Pancreas (tissue), 10 donors: ENCODE measurements at places on chromosomes 7 and 10. TPM values are rescaled to one million over a fixed set of nuclear protein-coding genes. Genes with fewer than 3 reads are reported as not detected.

DNA sequence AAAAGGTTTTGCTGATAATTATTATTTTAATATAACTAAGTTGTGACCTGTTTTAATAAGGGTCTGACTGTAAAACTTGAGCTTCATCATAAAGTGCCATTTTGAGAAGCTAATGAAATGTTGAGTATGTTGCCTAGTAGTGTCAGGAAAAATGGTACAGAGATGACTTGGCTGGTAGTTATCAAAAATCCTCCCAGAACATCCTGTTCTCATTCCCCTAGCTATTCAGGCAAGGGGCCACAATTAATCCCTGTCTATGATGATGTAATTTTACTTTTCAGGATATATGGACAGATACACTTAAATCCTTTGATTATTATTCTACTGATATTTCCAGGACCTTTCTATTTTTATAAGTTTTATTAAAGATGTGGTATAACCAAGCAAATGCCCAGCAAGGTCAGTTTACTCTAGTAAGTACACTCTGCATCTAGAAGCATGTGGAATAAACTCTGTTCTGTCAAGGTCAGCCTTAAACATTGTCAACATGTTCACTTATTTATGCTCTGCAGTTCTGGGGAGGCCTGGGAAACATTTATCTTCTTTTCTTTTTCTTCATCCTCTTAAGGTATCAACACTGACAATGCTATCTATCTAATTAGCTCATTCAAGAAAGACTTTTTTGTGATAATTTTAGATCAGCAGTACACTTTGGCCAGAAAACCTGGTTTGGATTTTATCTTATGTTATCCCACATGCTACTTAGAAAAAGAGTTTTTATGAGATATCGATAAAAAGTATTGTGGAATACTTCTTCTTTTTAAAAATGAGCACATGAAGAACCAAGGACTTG is 32.1 kb downstream of the BTRC start:
- H3K4me3 ChIP-seq = no peak overlapping the region
- DNase-seq = no peak
- H3K27me3 ChIP-seq = no peaks in the 10 kb centered on the region
- no peaks in the 10 kb centered on the region for H3K36me3 ChIP-seq
- H3K27ac ChIP-seq = no peak overlapping the region
- H3K4me1 ChIP-seq = peaks cover 8% of the 10 kb centered on the region

GRCh38 chr7:45253368-45253767 is 95.8 kb downstream of the RAMP3 start:
- no peaks in the 10 kb centered on the region for H3K27me3 ChIP-seq
- no peak overlapping the region for H3K27ac ChIP-seq
- no peak for DNase-seq
- no peaks in the 10 kb centered on the region for H3K36me3 ChIP-seq
- H3K4me3 ChIP-seq = no peak overlapping the region

DNA sequence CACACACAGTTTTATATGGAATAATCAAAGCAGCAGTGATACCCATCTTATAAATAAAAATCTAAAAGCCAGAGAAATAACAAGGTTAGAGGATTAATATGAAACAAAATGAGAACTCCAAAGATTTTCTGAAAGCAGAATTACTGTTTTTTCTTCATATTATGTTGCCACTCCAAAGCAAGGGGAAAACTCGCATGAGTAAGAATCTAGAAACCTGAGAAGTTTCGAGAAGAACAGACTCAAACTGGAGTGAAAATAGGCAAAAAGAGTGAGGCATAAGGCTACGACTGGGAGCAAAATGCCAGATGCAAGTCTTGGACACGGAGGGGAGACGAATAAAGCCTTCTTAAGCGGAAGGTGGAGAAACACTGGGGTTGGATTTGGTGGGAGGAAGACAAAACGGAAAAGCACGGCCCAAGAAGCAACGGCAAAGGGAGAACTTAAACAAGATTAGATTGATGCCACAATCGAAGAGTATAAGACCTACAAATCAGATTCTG is 923 bp downstream of the TNPO3 start:
- DNase-seq = no peak
- H3K4me3 ChIP-seq = peak overlapping the region; percentile 55
- H3K27ac ChIP-seq = peak overlapping the region; percentile 90
- no peaks in the 10 kb centered on the region for H3K27me3 ChIP-seq

DNA sequence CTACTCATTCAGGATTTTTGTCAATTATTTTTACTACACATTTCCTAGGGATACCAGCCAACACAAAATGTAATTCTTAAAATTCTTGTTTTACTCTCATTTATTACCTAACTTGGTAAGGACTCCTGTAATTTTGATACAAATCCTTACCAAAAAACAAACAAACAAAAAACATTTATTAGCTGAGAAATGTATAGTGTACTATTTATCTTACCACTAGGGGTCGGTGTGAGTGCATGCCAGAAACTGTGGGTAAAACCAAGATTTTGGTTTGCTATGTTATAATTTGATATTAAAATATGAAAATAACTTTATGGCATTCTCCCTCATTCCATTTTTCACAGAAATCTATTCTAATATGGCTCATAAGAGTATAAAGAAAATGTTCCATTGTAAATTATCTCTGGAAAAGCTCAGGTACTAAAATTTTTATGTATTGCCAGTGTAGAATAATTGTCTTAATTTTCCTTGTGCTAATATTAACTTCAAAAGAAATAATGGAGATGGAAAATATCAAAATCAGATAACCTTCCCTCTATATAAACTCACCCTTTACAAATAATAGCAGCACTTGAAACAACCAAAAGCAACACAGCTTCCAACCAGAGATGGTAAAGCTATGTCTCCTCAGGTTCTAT is 290.8 kb upstream of the PCDH15 start:
- no peaks in the 10 kb centered on the region for H3K36me3 ChIP-seq
- H3K27me3 ChIP-seq = no peaks in the 10 kb centered on the region
- H3K4me1 ChIP-seq = no peaks in the 10 kb centered on the region
- no peak for DNase-seq
- no peak overlapping the region for H3K4me3 ChIP-seq
- no peak overlapping the region for H3K27ac ChIP-seq

- no peak overlapping the region for H3K27ac ChIP-seq
- no peaks in the 10 kb centered on the region for H3K4me1 ChIP-seq
- H3K27me3 ChIP-seq = no peaks in the 10 kb centered on the region
- no peaks in the 10 kb centered on the region for H3K36me3 ChIP-seq
- DNase-seq = no peak
Measured at GRCh38 chr10:21687266-21688008, 153.4 kb downstream of the MLLT10 start.

- no peak overlapping the region for H3K27ac ChIP-seq
- no peaks in the 10 kb centered on the region for H3K4me1 ChIP-seq
- no peaks in the 10 kb centered on the region for H3K27me3 ChIP-seq
- no peaks in the 10 kb centered on the region for H3K36me3 ChIP-seq
Measured at GRCh38 chr10:113825791-113826190, 28.1 kb downstream of the DCLRE1A start.

DNA sequence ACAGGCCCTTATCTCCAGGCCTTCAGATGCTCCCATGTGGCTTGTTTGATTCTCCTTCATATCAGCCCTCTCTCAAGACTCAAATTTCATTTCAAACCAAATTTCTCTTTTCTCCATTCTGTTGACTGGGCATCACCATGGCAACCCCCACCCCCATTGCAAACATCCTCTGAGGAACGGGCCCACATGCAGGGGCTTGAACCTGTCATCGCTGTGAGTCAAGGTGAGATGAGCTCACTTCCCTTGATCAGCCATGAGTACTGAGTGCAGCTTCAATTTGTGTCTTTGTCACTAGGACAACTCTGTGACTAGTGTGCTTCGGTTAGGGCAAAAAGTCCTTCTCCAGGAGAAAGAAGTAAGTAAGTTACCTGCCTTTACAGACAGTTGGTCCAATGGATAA is 41.9 kb downstream of the CALML3 start:
- H3K4me3 ChIP-seq = no peak overlapping the region
- no peak for DNase-seq
- H3K27me3 ChIP-seq = no peaks in the 10 kb centered on the region
- H3K36me3 ChIP-seq = no peaks in the 10 kb centered on the region
- no peak overlapping the region for H3K27ac ChIP-seq
- H3K4me1 ChIP-seq = no peaks in the 10 kb centered on the region

GRCh38 chr7:76380623-76380966 is 21.8 kb upstream of the YWHAG start:
- H3K36me3 ChIP-seq = no peaks in the 10 kb centered on the region
- H3K4me1 ChIP-seq = no peaks in the 10 kb centered on the region
- no peaks in the 10 kb centered on the region for H3K27me3 ChIP-seq

- H3K36me3 ChIP-seq = peaks cover 5% of the 10 kb centered on the region
- no peak for DNase-seq
- no peak overlapping the region for H3K27ac ChIP-seq
- H3K4me1 ChIP-seq = no peaks in the 10 kb centered on the region
Measured at GRCh38 chr7:111516612-111517011, 45.7 kb downstream of the IMMP2L start.

- H3K27me3 ChIP-seq = no peaks in the 10 kb centered on the region
- H3K27ac ChIP-seq = no peak overlapping the region
- no peak overlapping the region for H3K4me3 ChIP-seq
- H3K36me3 ChIP-seq = no peaks in the 10 kb centered on the region
- DNase-seq = no peak
Measured at GRCh38 chr7:128045766-128046165, 14.5 kb upstream of the LRRC4 start.

DNA sequence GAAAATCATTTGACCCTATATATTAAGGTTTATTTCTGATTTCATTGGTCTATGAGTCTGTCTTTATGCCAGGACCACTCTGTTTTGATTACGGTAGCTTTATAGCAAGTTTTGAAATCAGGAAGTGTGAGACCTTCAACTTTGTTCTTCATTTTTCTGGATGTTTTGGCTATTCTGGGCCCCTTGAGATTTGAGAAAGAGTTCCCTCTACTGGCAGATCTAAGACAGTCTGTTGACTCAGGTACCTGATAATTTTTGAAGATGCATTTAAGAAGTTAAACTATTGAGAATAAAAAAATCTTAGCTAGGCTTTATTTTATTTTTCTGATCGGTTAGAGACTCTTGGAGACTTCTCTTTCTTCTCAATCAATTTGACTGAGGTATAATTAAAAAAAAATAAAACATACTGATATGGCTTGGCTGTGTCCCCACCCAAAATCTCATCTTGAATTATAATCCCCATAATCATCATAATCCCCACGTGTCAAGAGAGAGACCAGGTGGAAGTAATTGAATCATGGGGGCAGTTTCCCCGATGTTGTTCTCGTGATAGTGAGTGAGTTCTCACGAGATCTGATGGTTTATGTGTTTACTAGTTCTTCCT is 209.2 kb downstream of the SNX10 start:
- H3K36me3 ChIP-seq = no peaks in the 10 kb centered on the region
- no peak for DNase-seq
- peaks cover 2% of the 10 kb centered on the region for H3K4me1 ChIP-seq
- no peak overlapping the region for H3K27ac ChIP-seq
- no peak overlapping the region for H3K4me3 ChIP-seq

DNA sequence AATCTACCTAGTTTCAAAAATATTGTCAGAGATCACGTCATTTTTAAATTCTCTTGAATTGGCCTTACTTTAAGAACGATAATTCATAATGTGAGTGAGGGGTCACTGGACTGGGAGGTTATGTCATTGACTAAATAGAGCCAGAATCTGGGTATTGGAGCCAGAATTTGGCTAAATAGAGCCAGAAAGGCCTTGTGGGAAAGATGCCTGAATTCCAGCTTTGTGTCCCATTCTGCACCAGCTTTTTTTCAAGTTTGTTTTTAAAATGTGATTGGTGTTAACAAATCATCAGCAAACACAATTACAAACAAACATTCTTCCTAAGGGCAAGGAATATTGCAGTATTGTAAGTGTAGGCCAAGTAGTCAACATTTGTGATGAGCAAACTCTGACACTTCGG is 233.2 kb upstream of the PRKCQ start:
- H3K4me1 ChIP-seq = no peaks in the 10 kb centered on the region
- no peaks in the 10 kb centered on the region for H3K36me3 ChIP-seq
- no peak overlapping the region for H3K27ac ChIP-seq
- no peak for DNase-seq

- no peak for DNase-seq
- H3K4me3 ChIP-seq = no peak overlapping the region
- no peaks in the 10 kb centered on the region for H3K36me3 ChIP-seq
- no peaks in the 10 kb centered on the region for H3K27me3 ChIP-seq
Measured at GRCh38 chr7:55108818-55109217, 90.0 kb downstream of the EGFR start.

- no peak for DNase-seq
- H3K4me1 ChIP-seq = no peaks in the 10 kb centered on the region
- H3K4me3 ChIP-seq = no peak overlapping the region
- no peaks in the 10 kb centered on the region for H3K27me3 ChIP-seq
Measured at GRCh38 chr7:112360681-112361080, 89.6 kb upstream of the IFRD1 start.

DNA sequence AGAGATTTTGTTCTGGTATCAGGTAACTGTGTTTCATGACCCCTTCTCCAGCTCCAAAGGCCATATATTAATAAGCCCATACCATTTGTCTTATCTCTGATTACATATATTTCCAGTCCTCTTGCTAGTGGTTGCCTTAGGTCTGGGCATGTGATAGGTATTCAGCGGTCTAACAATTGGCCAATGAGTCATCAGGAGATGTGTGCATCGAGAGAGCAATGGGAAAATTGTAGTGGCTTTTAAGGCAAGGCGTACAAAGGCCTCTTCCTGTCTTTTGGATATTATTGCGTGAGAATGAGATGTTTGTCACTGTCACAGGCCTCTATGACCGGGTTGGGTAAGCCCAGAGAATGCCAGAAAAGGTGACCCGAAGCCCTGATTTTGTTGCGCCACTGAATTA is 38.6 kb upstream of the SFRP5 start:
- DNase-seq = no peak
- no peak overlapping the region for H3K4me3 ChIP-seq
- no peaks in the 10 kb centered on the region for H3K27me3 ChIP-seq
- H3K36me3 ChIP-seq = no peaks in the 10 kb centered on the region
- H3K27ac ChIP-seq = no peak overlapping the region
- no peaks in the 10 kb centered on the region for H3K4me1 ChIP-seq

PGAM2 gene
- 3.3 TPM for polyA plus RNA-seq

SERPINE1 gene
- polyA plus RNA-seq = 1.9 TPM

PDZD7 gene
- polyA plus RNA-seq = 0.99 TPM
